ENCODE measurements at places on chromosomes 6 and 20.

- DNase-seq = no peak
Measured at GRCh38 chr6:166167801-166168615, at the start of gene TBXT. TSS of gene TBXT (minus strand) at chr6:166167851. CDS start at chr6:166167591, 260 bp downstream.

DNA sequence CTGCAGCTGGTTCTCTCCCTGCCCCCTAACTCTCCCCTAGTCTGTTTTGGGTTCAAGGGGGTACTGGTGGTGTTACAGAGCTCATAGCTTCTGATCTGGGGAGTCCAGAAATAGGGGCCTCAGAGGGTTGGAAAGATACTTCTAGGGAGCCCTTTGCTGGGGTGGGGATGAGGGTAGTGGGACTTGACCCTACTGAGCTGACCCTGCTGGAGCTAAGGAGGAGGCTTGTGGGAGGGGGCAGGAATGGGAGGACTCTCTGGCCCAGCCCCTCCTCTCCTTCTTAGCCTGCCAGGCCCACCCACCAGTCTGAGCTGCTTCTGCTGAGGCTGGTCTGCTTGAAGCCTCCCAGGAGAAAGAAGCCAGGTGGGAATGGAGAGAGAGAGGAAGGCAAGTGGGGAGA, at the start of gene EGFL8:
Gene EGFL8 (plus strand): TSS at position 301 of the 400 bp plus-strand sequence. CDS start 1,571 bp downstream, outside the sequence.
- DNase-seq = no peak

GRCh38 chr20:41175201-41175651, 37.9 kb downstream of the PLCG1 start:
- no peak for DNase-seq

DNA sequence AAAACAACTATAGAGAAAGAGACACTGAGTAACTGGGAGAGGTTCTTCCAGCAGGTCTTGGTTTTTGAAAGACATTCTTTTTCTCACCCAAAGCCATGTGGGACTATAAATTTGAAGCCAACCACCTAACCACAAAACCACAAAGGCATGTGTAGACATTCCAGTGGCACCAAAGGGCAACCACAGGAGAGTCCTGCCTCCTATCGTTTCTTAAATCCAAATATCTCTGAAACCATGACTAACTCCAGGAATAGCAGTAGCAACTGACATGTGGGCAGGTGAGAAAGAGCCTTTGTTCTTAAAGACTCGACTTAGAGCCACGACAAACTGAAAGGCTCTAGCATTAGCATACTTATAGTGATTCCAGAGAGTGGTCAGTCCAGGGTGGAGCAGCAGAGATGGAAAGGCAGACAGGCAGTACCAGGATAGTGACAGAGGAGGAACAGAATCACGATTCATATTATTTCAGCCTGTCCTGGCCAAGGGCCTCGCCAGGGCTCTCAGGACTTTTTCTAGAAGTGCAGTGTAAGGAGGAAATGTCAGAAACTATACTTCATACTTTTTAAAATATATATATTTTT, 9.4 kb upstream of the COL9A1 start:
- peak; percentile 64 for DNase-seq

DNA sequence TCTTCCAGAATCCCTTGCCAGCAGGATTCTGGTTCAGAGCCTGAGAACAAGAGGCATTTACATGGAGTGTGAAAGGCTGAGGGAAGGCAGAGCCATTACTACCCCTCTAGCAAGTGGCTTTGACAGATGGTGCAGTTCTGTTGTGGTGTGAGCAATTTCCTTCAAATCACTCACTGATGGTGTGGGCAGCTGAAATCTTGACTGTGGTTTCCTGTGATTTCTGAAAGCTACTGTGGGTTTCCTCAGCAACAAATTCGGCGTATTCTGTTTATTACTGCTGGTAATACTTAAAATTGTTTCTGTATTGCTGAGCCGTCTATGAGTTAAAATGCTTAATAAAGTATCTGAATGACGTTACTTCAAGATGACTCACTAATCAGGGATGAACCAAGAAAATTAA, 181.5 kb upstream of the TCF21 start:
- peak; percentile 94 for DNase-seq

- no peak for DNase-seq
Measured at GRCh38 chr6:115060581-115060980, 717.8 kb upstream of the HS3ST5 start.

- DNase-seq = no peak
Measured at GRCh38 chr6:78231002-78231401, 578.2 kb downstream of the MEI4 start.

- no peak for DNase-seq
Measured at GRCh38 chr6:82893889-82894652, 171.6 kb downstream of the UBE3D start.

DNA sequence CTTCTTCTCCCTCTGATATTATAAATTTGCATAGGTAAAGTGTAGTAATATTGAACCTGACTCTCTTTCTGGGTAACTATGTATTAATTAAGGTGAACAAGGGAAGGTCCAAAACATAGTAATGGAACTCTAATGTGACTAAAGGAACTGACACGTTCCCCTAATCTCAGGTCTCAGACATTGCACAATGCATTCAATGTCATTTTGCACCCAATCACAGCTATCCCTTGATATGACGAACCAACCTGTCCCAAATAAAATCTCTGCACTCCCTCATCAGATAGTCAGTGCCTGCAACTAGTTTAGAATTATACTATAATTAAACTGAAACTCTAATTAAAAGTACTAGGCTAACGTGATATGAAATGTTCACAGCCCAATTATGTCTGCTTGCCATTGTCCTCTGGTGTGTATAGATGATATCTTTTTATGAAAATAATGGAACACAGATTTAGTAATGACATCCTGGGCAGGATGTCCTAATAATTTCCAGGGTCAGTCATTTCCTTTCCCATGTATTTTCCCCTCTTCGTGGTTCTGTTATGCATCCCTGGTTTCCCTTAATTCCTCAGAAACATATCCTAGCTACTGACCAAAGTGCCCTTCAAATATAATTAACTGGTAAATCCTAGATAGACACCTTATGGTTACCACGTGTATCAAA, 36.8 kb downstream of the PTPRK start:
- DNase-seq = peak; percentile 24

GRCh38 chr6:25251426-25251825, 27.7 kb upstream of the CARMIL1 start:
- DNase-seq = no peak

DNA sequence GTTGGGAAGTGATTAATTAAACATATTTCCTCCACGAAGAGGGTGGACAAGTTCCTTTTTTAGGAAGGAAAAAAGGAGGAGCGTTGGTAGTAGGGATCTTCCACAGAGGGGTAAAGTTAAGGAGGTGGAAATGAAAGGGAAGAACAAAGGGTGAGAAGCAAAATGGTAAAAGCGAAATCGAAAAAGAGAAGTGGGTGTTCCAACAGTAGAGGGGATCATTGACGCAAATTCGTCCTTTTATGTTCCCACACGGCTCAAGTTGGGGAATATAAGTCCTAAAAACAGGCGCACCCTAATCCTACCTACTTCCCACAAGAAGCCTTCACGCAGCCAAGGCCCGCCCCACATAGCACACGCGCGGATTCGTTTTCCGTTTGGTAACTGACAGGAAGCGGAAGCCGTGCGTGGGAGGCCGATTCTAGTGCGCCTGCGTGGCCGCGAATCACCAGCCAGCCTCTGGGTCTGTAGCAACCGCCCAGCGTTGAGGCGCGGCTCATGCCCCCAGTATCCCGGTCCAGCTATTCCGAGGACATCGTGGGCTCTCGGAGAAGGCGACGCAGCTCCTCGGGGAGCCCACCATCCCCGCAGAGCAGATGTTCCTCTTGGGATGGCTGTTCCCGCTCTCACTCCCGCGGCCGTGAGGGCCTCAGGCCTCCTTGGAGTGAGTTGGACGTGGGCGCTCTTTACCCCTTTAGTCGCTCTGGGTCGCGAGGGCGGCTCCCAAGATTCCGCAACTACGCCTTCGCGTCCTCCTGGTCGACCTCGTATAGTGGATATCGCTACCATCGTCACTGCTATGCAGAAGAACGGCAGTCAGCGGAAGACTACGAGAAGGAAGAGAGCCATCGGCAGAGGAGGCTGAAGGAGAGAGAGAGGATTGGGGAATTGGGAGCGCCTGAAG, at the start of gene NKAPL:
Gene NKAPL (plus strand): TSS at position 421 of the 901 bp plus-strand sequence. CDS start 75 bp downstream, at position 496.
- peak; percentile 42 for DNase-seq

DNA sequence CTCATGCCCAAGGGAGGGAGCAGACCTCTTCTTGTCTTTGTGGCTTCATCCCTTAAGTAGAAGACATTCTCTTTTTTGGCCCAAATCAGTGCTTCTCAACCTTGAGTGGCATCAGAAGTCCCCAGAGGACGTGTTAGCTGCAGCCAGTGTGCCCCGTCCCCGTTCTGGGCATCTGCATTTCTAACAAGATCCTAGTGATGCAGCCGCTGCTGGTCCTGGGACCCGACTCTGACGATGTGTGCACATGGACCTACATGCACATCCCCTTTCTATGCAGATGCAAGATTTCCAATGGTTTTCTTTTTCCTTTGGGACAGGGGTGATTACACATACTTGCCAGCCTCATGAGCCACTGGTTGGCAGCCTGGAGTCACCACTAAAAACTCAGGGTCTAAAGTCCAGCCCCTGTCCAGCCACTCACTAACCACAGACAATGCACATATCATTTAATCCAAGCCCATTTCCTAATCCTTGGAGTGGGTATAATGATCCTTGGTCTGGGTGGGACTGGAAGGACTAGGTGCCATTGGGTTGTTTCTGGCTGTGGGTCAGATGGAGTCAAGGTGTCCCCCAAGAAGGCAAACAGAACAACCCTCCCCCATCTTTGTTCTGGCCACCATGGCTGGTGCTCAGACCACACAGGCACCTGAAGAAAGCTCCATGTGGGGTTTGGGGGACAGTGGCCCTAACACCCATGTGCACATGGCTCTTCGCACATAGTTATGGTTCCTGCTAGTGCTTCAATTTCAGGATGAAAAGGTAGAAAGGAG, 6.4 kb downstream of the ACSS1 start:
- DNase-seq = no peak

GRCh38 chr20:37346236-37346534, 245 bp downstream of the SRC start:
- no peak for DNase-seq

- DNase-seq = no peak
Measured at GRCh38 chr20:33843050-33843449, 31.9 kb downstream of the CHMP4B start.

DNA sequence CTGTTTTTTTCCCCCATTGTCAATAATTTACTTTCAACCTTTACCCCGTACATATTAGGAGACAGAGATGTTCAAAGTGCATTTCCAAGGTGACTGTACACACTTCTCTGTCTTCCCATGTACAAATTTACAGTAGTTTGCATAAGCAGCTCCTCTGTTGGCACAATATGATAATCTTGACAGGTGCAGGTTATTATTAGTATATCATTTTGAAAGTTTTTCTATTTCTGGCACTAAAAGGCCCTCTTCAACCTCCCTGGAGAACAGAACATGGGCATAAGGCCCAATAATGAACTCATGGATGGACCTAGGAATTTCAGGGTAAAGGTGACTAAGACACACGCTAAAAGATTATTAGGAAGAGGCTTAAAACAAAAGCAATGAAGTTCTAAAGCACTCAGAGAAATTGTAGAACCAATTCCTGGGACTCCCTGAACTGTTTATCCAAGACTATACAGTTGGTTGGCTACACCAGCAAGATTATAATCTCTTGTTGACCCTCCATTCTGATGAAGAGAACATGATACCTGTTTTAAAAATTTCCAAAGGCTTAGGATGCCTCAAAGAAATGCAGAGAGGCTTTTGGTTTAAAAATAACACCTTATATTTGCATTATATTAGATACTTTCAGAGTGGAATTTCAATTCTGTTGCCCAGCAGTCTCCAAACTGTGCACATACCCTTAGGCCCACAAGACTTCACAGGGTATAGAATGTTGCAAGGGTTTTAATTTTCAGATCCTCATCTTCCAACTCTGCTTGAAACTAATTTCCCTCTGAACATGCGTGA, 1.1 kb downstream of the AIG1 start:
- no peak for DNase-seq

DNA sequence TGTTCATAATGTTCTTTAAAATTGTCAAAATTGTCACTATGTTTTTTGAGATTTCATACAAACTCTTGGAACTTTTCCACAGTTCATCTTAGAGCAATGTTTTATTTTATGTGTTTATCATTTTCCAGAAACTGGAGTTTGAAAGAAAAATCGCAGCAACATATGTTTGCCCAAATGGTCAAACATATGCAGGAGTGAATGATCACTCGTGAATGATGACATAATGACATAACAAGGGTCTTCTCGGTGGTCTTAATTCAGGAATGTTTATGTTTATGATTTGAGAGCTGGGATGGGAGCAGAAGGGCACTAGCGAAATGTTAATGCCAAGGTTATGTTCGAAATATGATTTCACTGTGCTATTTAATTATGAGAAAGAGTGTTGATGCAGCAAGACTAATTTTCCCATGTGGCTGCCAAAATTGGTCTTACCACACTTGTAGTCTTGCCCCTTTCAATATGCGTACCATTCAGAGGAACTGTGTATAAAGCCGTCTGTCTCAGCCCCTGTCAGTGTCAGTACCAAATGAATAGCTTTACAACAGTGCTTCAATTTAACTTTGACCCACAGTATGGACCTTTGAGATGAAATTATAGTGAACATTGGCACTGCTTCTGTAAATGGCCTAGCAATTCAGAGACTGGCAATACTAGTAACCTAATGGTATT, 152.3 kb downstream of the CARMIL1 start:
- DNase-seq = no peak

- no peak for DNase-seq
Measured at GRCh38 chr6:166660157-166660688, 33.2 kb upstream of the RPS6KA2 start.

GRCh38 chr20:37527638-37528445, at the start of gene BLCAP:
TSS of gene BLCAP (minus strand) at chr20:37527876. CDS start at chr20:37519174, 8,702 bp downstream.
- DNase-seq = peak; percentile 87

DNA sequence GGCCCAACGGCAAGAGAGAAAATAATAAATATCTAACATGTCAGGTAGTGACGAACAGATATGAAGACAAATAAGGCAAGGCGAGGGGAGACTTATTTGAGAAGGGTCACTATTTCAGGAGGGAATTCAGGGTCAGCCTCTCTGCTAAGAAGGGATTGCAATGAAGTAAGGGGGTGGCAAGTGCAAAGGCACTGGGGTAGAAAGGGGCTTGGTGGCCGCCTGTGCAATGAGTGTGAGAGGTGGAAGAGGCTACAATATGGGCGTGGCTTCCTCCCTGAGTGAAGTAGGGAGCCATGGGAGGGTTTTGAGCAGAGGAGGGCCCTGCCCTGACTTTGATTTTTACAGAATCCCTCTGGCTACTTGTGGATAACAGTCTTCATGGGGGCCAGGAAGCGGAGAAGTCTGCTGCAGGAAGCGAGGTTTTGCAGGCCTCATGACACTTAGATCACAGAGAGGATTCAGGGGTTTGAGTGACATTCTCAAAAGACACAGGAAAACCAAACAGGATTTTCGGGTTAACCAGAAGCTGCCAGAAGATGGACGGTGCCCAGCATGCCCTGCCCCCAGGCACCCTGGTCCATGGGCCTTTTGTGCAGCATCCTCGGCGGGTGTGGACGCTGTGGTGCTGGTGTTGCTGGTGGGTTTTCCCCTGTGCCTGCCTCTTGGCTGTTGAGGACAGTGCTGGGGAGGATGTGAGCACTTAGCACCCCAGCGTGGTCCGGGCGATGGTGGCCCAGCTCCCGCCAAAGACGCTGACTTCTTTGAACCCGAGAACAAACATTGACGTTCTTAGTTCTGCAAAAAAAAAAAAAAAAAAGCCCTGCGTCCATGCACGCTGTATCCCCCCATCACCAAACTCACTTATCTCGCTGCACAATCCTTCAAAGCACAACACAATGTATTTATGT, 124.2 kb upstream of the PTPN1 start:
- no peak for DNase-seq

- no peak for DNase-seq
Measured at GRCh38 chr6:132135409-132135808, 184.2 kb upstream of the CCN2 start.
